ENCODE measurements at places on chromosomes 12 and 14.

GRCh38 chr14:39232554-39233415, 930 bp upstream of the MIA2 start:
- peak; percentile 77 for DNase-seq

- no peak for DNase-seq
Observed at GRCh38 chr12:124397399-124397679, 102.4 kb downstream of the RFLNA start.

GRCh38 chr12:6959058-6959804, 8.1 kb downstream of the PTPN6 start:
- no peak for DNase-seq

DNA sequence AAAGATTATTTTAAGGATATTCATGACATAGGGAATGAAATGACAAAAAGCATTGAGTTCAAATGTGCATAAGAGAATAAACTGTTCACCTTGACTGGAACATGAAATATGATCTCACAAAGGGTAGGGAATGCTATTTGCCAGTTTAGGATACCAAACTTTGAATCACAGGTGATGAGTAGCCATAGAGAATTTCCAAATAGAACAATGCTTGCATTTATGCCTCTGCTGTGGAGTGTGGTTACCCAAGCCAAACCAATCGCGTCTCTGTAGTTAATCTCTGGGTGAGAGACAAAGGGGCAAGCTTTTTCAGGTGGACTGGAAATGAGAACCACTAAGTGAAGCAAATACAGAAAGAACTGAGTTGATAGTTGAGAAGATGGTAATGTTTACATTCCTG, 371.1 kb upstream of the RPL10L start:
- no peak for DNase-seq

DNA sequence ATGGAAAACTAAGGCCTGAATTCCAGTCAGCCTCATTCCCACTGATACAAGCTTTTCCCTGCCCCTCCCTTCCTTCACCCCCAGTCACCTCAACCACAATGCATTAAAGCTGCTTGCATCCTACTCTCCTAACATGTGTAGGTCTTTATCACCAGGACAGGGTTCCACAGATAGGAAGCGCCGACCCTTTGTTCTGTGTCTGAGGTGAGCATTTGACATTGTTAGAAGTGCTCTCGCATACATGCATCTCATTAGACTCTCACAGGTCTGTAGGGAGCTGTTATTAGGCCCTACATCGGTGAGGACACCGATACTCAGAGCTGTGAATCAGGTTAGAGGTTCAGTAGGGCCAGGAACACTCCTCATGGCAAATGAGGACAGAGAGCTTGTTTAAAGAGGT, 13.2 kb upstream of the EDDM3A start:
- no peak for DNase-seq

DNA sequence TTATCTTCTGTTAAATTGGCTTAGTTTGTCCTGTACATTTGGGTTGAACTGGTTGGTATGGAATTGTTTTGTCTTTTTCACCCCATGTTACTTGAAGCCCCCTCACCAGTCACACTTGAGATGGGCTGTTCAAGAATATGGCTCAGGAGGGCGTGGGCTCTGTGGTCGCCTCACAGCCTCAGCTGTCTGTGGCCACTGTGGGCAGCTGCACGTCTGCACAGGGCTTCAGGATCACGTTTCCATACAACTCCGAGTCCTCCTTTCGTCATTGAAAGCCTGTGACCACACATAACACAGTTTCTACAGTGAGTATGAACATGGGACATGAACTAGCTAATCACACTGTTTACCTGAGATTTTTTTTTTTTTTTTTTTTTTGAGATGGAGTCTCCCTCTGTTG, 81.3 kb downstream of the MOK start:
- no peak for DNase-seq

- no peak for DNase-seq
Observed at GRCh38 chr12:46217541-46218321, 51.1 kb downstream of the SLC38A1 start.

DNA sequence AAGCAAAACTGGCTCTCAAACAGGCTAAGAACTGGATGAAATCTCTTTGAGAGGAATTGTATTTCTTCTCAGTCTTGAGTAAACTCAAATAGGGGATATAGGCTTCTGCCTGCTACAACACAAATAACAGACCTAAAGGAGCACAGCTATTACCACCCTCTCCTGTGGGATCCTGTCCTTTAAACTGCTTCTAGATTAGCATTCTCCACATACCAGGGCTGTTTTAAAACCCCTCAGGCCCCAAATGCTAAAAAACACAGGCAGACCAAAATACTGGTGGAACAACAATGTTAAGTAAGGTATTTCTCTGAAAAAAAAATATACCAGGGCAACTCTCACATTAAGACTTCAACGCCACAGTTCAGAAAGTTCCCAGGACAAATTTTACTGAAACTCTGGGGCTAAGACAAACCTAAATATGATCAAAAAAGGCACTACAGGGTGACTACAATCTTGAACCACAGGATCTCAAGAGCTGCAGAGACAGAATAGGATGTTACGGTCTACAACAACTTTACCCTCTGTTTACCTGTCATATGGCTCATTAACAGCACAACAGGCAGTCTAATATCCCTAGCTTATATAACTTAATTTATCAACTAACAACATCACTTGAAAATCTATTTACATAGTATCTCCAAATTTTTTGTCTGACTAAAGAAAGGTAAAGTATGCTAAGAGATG, 7.2 kb downstream of the CPNE8 start:
- DNase-seq: no peak

GRCh38 chr14:61992139-61992538, 229.9 kb downstream of the SNAPC1 start:
- no peak for DNase-seq

GRCh38 chr12:51388069-51388799, 3.0 kb downstream of the GALNT6 start:
- no peak for DNase-seq

- DNase-seq: peak; percentile 87
Observed at GRCh38 chr14:74333909-74334308, 14.4 kb upstream of the VRTN start.

DNA sequence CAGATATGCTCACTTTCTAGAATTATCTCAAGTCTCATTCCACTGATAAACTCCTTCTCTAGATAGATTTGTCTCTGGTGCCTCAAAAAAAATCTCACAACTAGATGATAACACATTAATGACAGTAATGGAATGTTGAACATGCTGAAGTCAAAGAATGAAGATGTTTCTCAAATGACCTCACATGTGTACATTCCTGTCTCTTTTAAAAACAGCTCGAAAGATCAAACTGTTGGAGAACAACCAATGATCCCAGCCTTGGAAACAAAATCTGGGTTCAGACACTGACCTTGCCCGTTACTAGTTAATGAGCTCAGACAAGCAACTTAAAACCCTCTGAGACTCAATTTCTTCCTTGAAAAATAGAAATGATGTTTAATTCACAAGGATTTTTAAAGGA, 44.7 kb upstream of the KCNJ8 start:
- DNase-seq: peak; percentile 32

GRCh38 chr12:2243275-2243674, 190.5 kb downstream of the CACNA1C start:
- DNase-seq: no peak

GRCh38 chr14:29165431-29165830, 398.8 kb downstream of the FOXG1 start:
- DNase-seq: no peak

DNA sequence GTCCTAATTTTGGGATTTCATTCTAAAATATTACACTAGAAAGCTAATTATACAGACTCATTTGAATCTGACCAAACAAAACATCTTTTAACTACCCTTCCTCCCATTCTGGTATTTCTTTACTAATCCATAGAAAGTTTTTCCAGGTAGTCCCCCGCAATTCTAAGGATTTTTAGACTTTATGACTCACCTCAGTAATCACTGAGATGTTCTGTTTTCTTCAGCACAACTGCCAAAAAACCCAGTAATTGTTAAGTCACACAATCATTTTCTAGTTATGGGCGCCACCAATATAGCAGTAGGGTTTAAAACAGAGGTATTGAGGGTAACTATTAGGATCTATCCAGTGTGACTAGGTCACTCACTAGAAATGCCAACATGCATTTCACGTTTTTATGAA, 1.6 kb upstream of the ARID4A start:
- no peak for DNase-seq

- DNase-seq: no peak
Observed at GRCh38 chr14:47959740-47960139, 284.3 kb upstream of the MDGA2 start.

- no peak for DNase-seq
Observed at GRCh38 chr14:105881021-105881930, 354.9 kb downstream of the TMEM121 start.

DNA sequence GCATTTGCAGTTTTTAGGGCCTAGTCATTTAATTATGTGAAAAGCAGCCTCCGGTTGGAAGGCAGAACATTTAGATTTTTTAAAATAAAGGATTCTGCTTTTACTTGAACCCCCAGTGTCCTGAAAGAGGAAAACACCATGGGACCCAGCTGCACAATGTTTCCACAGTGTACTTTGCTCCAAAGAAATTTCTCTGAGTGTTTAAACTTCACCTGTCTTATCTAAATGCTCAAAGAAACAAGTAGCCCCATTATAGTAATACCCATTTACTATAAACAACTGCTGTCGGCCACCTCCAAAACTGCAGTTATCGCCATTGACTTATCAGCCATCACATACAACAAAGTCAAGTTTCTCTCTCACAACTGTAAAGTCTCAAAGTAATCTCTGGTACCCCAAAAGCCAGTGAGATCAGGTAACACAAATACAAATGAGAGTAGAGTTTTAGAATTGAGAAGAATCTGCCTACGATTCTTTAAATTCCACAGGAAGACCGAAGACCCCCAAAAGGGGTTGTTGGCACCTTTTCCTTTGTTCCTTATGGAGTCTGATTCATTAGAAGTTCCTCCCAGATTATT, 205.2 kb downstream of the NUBPL start:
- DNase-seq: no peak

DNA sequence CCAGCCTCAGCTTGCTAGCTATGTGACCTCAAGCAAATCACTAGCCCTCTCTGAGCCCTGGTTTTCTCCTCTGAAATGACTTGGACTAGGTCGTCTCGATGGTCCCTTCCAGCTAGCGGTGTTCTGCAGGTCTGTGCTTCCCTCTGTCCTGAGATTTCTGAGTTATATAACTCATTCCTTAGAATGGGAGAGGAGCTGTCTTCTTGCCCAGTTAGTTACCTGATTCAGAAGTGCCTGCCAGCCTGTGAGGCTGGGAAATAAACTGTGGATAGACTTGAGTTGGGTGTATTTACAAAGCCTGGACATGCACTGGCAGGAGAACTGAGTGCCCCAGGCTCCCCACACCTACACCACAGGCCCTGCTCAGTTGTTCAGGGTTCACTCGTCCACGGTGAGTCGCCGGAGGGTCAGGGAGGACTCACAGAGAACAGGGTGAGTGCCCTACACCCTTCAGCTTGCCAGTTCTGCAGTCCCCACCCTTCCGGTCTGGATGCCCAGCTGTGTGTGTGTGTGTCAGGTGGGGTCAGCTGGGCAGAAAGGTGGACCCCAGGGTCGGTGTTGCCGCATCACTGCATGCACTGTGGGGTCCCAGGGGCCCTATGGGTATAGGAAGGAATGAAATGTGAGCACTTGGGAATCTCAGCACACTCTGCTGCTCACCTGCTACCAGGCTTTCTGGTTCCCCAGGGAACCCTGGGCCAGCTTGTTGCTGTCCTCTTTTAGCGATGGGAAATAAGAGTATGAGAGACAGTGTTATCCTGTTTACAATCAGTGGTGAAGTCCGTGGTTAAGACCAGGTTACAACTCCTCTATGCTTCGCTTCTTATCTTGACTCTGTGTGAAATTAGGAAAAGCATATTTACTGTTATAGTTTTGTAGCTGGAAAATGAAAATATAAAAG, 348.2 kb downstream of the DPF3 start:
- DNase-seq: no peak

DNA sequence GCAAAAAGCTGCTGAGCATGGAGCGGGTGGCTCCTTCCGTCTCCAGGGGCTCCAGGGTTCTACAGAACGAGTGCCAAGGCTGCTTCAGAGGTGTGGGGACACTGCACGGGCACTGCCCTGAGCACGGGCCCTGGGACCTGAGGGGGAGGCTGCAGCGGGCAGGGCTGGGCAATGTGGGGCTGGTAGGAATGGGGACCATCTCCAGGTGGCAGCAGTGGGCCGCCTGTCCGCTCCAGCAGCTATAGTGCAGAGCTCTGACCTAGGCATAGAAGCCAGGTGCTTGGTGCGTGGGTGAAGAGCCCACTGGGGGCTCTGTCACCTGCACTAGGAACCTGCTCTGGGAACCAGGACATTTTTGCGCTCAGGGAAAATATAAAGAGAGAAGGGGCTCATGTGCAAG, 22.3 kb downstream of the HDAC7 start:
- no peak for DNase-seq

DNA sequence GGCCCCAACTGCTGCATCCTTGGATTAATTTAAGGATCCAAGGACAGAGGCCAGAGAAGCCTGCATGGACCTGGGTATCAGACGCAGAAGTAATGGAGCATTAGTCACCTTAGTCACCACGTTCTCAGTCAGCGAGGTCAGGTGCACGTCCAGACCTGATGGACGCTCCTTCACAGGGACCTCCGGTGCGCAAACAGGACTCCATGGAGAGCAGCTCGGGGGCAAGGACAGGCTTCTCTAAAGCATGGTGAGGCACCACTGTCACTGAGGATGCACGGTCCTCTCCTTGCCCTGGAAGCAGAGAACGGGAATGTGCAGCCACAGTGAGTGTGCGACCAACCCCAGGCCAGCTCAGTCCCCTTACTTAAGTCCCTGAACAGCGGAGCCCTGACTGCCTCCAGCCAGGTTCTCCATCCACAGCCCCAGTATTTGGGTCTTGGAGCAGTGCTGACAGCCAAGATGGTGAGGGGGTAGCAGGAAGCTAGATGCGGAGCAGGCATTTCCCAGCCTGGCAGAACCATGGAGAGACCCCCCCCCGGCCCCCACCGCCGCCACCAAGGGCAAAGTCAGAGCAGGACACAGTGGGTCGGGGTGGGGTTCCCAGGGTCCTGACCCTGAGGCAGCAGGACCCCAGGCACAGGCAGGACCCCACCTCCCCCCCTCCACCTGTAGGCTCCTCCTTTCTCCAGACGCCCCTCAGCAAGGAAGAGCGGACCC, 253.4 kb upstream of the SFSWAP start:
- no peak for DNase-seq

GRCh38 chr14:105944632-105945610, 418.5 kb downstream of the TMEM121 start:
- no peak for DNase-seq

DNA sequence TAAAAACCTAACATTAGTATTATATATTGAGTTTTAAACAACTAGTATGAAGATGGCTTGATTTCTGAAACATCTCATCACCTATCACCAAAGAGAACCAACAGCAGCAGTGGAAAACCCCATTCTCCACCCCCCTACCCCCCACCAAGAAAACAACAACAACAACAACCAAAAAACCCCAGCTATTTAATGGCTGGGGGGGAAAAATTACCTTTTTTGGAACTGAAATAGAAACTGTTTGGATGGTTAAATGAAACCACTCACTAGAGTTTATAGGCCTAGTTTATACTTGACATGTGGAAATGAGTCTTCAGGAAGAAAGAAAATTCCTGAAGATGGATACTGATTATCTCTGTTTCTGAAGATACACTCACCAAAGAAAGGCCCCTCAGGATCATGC, 30.3 kb downstream of the PPP2R5E start:
- no peak for DNase-seq

GRCh38 chr14:102049258-102050025, 37.4 kb downstream of the HSP90AA1 start:
- no peak for DNase-seq

- no peak for DNase-seq
Observed at GRCh38 chr14:96602186-96602585, 100.0 kb downstream of the PAPOLA start.

- no peak for DNase-seq
Observed at GRCh38 chr14:20772650-20773049, 4.4 kb downstream of the EDDM3B start.
